ENCODE measurements at places on chromosomes 5 and 9. TPM values are rescaled to one million over a fixed set of nuclear protein-coding genes. Genes with fewer than 3 reads are reported as not detected.

DNA sequence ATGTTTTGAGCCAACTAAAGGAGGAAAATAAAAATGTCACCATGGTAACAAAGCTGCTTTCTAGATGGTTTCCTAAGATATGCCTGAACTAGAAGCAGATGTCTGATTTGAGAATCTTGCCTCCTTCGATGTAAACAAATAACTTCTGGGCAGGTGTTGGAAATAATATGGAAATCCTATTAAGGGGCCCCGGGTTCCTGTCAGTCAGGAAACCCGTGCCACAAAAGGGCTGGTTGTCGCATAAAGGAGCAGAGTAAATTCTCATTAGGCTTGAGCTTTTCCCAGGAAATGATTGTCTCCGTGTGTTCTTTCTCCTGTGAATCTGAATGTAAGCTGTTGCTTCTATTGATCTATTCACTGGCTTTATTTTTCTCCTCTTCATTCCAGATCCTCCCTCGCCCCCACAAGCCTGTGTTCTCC is 90.8 kb downstream of the TLE4 start:
- DNase-seq: no peak

The NEUROG1 gene
- not detected for total RNA-seq

DNA sequence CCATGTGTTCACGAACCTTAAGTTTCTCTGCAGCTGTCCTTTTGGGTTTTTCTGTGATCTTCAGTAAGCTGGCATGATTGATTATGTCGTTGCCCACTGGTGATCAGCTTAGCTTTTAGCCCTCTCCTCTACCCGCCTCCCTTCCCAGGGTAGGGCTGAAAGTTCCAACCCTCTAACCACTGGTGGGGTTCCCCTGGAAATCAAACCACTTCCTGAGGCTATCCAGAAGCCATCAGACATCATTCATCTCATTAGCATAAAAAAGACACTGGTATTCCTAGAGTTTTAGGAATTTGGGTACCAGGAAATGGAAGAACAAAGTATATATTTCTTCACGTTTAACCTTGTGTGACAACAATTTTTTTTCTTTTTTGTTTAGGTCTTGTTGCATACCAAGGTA is 29.8 kb downstream of the SPIN1 start:
- no peak for DNase-seq

DNA sequence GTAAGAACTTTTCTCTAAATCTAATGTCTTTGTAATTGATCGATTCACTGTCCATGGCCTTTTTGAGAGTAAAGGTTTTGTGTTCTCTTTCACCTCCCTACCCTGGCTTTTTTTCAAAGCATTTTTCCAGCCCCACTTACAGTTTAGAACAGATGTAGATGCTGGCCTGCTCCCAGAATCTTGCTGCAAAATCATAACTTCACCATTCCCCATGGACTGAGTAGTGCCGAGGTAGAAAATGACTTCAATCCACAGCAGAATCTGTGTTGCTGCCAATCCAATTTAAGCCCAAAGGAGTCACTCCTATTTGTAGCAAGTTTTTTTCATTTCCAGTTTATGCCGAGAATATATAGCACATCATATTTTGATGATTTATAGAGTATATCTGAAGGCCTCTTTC is 46.5 kb upstream of the CEMIP2 start:
- no peak for DNase-seq

The PSD2 gene
- total RNA-seq: not detected

The TMEM215 gene
- not detected for total RNA-seq

The DRD1 gene
- 0.82 TPM for total RNA-seq

GRCh38 chr9:117278471-117279035 is 136.3 kb downstream of the ASTN2 start:
- no peak for DNase-seq

DNA sequence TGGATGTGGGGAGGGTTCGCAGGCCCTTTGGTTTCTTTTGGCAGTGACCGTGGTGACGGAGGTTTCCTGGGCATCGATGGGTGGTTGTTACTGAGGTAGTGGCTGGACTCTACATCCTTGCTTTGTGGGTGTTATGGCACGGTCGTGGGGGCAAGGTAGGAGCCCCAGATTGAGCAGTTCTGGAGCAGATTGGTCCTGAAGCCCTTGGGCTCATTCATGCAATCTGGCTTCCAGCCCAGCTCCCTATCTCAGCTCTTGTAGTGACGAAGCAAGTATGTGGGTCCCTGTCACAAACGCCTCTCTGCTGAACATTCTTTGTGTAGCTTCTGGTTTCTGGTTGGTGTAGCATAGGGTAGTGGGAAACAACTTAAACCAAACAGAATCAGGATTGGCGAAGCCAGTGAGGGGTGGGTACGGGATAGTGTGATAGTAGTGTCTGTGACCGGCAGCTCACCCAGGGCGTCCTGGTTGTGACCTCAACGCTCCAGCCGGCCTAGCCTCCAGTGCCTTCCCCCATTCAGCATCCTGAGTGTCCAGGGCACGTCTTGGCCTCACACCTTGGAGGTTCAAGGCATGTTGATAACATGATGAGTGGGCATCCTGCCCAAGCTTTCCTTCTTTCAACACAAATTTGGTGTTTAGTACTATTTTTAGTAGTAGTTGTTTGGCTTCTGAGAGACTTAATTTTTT is 2.9 kb downstream of the NDUFS6 start:
- no peak for DNase-seq

The TNC gene
- 79.7 TPM for total RNA-seq

The RFESD gene
- total RNA-seq: 2.2 TPM

- no peak for DNase-seq
Observed at GRCh38 chr5:58924306-58924705, 341.4 kb downstream of the RAB3C start.

DNA sequence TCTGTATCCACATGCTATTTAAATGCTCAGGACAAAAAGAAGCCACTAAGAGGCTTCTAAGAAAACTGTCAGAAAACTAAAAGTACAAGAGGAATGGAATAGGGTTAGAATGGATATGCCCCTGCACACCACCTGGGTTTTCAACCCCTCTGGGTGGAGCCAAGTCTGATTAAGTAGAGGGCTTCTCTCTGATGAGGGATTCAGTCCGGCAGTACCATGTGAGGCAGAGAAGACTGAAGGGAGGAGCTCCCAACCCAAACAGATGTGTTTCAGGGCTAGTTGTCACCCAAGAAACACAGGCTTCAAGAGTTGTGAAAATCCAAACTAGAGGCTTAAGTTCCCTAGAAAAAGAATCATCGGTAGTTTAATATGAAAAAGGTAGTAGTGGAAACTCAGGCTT is 12.5 kb downstream of the NREP start:
- no peak for DNase-seq

DNA sequence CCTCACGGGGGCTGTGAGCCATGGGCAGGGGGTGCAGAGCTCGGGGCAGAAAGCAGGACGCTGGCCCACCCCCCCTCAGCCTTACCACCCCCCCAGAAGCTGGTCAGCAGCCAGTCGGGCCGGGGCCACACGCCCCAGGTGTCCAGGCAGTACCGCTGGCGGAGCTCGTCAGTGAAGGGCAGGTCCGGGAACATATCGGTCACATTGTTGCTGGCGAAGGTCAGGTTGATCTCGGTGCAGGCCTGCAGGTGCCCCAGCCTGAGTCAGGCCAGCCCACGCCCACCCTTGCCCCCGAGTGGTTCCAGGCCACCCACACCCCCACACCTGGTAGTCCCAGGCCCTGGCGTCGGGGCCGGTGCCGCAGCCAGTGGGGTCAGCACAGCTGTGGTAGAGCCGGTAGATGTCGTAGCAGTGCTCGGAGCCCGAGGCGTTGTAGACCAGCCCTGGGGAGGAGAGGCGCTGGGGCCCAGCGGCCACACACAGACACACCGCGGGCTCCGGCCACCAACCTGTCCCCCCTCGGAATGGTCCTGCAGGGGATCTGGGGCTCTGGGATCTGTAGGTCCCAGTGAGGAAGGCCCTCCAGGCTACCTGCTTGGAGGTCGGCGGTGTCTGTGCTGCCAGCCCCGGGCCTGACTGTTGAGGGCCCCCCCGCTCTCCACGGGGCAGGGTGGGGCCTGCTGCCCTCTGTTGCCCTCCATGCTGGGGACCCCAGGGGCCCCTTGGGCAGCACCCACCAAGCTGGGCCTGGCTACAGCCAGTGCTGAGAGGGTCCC is 2.6 kb downstream of the DPP7 start:
- DNase-seq: no peak
